ENCODE measurements at places on chromosomes 16 and 17.
A peak's percentile ranks its signal among the peaks of the same experiment; 100 is the strongest.

DNA sequence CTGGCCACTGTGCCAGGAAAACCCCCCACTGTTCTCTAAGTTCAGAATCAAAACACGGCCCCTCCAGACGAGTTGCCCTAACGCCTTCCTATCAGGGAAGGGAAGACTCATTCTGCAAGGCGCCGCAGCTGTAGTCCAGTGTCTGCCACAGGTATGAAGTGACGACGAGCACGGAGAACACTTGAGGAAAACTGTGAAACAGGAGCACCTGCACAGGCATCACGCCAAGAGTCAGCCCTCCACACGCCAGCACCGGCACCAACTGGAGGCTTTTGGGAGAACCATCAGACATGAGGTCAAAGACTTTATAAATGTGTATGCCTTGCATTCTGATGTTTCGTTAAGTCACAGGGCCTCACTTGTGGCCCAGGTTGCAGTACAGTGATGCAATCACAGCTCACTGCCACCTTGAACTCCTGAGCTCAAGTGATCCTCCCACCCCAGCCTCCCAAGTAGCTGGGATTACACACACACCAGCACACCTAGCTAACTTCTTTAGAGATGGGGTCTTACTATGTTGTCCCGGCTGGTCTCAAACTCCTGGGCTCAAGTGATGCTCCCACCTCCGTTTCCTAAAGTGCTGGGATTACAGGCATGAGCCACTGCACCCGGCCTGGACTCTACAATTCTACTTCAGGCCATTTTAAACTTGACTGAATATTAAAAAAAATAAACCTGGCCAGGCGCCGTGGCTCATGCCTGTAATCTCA is 22.9 kb downstream of the KLHDC4 start:
- no peak for DNase-seq

GRCh38 chr16:11256661-11257130 is 692 bp upstream of the SOCS1 start:
- no peak for DNase-seq

DNA sequence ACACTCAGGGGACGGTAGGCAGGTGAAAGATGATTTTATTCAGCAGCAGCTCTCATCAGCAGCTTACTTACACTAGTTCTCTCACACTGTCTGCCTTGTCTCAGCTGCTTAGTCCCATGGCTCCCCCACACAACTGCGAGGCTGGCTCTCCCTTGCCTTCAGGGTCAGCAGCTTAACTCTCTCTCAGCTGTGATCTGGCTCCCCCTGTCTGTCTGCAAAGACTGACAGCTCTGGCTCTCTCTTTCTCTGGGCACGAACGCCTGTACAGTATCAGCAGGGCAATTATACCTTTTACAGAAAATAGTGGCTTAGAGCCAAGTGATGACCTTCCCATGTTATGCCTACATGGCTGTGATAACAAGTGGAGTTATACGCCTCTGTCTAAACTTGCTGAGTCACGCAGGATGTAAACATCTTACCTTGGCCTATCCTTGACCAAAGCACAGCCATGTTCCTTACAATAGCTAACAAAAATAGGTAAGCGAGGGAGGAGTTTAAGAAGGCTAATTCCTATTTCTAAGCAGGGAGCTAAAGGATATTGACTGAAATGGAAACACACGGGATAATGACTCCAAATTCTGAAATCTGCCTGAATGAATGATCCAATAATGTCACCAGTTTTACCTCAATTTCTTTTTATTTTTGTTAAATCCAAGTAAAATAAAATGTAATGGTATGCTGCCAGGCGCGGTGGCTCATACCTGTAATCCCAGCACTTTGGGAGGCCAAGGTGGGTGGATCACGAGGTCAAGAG is 1.1 kb upstream of the NDUFAB1 start:
- DNase-seq, result no peak

- no peak for DNase-seq
Observed at GRCh38 chr16:28112908-28113307, 49.4 kb upstream of the GSG1L start.

- DNase-seq, result no peak
Observed at GRCh38 chr16:22264786-22265185, 32.4 kb upstream of the POLR3E start.

DNA sequence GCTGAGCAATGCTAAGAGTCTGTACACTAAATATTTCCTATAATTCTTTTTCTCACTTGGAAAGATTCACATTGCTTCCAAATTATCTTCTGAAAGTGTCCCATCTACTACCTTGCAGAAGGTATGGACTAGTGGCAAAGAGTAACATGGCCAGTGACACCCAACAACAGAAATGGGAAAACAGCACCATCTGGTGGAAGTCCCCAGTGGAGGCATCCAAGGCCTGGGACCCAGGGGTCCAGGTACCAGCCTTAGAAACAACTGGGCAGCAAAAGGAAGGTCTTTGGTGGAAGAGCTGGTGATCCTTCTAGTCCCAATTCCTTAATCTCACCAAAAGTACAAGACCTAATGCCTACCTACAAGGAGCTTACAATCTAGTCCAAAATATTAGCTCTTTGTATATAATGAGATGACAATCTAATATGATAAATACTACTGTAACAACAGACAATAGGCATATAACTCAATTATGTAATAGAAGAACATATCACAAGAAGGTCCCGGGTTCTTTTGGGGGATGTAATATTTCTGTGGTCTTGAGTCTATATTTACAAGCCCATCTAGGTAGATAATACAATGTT is 55.3 kb downstream of the SKAP1 start:
- DNase-seq, result peak; percentile 21

Data from stimulated activated CD4-positive, alpha-beta T cell treated with anti-CD3 and anti-CD28 coated beads, Interleukin-2, amount 100 ng/mL, for 4 hours (primary cell).